ENCODE measurements at places on chromosomes 13 and 19.

GRCh38 chr13:70784207-70784989, 676.1 kb upstream of the KLHL1 start:
- no peak for DNase-seq

GRCh38 chr13:20156702-20157101, 4.2 kb downstream of the GJA3 start:
- DNase-seq, result no peak

DNA sequence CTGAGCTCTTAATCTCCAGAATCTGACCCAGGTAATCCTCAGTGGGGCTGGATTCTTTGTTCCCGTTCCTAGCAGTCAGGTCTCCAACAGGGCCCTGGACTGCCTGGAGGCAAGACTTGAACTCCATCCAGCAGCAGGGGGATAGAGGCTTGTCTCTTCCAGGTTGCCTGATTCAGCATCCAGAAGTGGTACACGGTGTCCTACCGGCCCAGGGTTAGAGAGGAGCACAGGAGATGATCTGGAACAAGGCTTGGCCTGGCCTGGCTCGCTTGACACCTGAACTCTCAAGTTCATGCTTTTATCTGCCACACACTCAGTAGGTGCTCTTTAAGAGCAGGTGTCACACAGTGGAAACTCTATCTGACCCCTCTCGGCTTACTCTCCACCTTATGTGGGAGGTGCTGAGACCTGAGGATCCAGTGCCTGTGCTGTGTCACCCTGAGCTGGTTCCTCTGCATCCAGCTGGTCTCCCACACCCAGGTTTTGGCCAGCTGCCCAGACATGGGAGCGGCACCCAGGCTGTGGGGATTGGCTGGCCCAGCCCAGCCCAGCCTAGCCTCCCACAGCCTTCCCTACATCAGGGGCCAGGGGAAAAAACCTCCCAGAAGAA, at the start of gene CYP4F3:
TSS of gene CYP4F3 (plus strand) at position 604 of the 610 bp plus-strand sequence. CDS start 519 bp downstream, outside the sequence.
- DNase-seq, result no peak

DNA sequence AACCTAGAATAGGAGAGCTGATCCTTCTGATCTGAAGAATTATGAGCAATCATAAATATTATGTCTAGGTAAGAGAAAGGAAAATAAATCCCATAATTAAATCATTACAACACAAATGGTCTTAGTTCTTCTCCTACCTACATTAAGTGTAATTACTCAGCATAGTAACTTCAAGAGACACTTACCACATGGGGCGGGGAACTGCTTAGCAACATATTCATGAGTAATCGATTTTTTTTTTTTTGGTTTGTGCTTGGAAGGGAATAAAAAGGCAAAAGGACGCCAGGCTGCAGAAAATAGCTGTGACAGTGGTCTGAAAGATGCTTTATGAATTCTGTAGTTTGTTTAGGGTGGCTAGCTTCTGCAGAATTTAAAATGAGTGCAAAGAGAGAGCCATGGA, 103.3 kb upstream of the HTR2A start:
- DNase-seq, result no peak
